Non-pigmented ciliary epithelial cell (primary cell): ENCODE measurements at places on chromosomes 16 and 17.

DNA sequence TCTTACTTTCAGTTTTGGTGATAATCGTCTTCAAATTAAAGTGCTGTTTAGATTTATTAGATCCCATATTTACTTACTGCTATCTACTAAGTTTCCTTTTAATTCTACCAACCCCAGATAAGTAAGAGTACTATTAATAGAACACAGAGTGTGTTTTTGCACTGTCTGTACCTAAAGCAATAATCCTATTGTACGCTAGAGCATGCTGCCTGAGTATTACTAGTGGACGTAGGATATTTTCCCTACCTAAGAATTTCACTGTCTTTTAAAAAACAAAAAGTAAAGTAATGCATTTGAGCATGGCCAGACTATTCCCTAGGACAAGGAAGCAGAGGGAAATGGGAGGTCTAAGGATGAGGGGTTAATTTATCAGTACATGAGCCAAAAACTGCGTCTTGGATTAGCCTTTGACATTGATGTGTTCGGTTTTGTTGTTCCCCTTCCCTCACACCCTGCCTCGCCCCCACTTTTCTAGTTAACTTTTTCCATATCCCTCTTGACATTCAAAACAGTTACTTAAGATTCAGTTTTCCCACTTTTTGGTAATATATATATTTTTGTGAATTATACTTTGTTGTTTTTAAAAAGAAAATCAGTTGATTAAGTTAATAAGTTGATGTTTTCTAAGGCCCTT is 56.8 kb downstream of the HLF start:
- no peak for DNase-seq

- no peak for DNase-seq
Observed at GRCh38 chr16:188674-189073, 8.4 kb downstream of the HBQ1 start.

GRCh38 chr16:79698341-79698753 is 97.8 kb upstream of the MAF start:
- DNase-seq = no peak

GRCh38 chr17:77521076-77521475 is 380.3 kb downstream of the SEC14L1 start:
- DNase-seq = no peak

DNA sequence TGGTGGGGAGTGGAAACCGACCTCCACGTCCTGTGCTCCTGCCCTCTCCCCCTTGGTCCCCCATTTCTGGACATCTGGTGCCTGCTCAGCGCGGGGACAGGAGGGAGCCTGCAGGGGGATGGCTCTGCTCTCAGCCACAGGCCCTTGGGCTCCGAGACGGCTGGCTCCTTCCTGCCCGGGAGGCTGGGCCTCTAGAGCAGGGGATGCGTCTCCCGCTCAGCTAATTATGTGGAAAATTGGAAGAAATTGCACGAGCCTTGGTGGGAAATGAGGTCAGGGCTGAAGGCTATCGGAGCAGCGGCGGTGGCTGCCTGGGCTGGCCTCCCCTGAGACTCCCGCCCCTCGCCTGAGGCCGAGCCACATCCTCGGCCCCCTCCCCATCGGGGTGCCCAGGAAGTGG is 154.6 kb upstream of the CIBAR2 start:
- DNase-seq = no peak

DNA sequence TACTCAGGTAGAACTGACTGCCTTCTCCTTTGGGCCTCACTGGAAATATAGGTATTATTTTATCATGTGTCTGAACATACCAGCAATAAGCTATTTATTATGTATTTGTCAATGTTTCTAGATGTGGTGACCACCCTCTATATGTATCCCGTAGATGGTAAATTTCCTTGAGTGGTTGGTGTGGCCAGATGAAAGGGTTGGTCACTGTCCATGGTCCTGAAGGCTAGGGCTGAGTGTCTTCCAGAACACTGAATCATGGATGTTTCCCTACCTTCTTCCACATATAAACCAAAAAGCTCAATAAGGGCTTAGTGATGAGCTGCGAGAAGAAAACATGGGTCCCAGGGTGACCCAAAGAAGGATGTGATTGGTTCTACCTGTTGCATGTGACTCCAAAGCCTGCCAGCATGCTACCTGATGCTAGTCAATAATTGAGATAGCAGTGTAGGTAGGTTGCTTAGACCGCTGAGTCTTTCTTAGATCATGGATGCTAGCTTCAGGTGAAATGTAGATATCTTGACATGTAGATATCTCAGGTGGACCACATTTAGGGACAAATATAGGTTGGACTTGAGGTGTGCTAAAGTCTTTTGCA is 150.3 kb downstream of the ASIC2 start:
- DNase-seq = no peak

GRCh38 chr17:63240106-63240505 is 206.0 kb downstream of the CYB561 start:
- DNase-seq = no peak

GRCh38 chr17:3675886-3676285 is 7.3 kb downstream of the EMC6 start:
- DNase-seq = no peak

- DNase-seq = no peak
Observed at GRCh38 chr17:13787636-13788035, 185.9 kb upstream of the HS3ST3A1 start.

- no peak for DNase-seq
Observed at GRCh38 chr17:67606896-67607604, 110.7 kb upstream of the NOL11 start.

GRCh38 chr17:31698751-31699150 is 160.3 kb downstream of the COPRS start:
- no peak for DNase-seq

- DNase-seq = no peak
Observed at GRCh38 chr17:67359960-67360791, 6.2 kb downstream of the PSMD12 start.

DNA sequence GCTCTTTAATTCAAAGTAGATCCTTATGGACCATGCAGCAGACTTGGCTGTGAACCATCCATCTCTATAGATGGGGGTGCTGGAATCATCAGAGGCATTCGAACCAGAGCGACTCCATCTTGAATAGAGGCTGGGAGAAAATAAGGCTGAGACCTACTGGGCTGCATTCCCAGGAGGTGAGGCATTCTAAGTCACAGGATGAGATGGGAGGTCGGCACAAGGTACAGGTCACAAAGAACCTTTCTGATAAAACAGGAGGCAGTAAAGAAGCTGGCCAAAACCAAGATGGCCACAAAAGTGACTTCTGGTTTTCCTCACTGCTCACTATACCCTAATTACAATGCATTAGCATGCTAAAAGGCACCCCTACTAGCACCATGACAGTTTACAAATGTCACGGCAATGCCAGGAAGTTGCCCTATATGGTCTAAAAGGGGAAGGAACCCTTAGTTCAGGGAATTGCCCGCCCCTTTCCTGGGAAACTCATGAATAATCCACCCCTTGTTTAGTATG is 89.2 kb upstream of the BRD7 start:
- no peak for DNase-seq
